ENCODE measurements at places on chromosomes 6 and 20.

- peak; percentile 15 for DNase-seq
These were observed 17.0 kb upstream of the ZNF318 start for GRCh38 chr6:43386492-43386891.

DNA sequence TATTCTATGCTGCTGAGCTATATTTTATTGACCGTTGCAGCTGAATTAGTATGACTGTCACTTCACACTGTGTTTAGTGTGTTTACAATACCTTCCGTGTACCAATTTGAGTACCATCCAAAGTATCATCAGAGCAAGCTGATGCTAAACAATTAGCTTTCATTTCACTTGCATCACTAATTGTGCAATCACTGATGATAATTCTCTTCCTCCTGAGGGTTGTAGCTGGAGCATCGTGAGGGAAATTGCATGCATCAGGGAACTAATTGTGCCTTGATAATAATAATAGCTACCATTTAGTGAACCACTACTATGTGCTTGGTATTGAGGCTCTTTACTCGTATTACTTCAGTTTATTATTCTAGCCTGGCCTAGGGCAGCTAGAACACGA lies 384.8 kb upstream of the SOX4 start:
- DNase-seq = no peak

DNA sequence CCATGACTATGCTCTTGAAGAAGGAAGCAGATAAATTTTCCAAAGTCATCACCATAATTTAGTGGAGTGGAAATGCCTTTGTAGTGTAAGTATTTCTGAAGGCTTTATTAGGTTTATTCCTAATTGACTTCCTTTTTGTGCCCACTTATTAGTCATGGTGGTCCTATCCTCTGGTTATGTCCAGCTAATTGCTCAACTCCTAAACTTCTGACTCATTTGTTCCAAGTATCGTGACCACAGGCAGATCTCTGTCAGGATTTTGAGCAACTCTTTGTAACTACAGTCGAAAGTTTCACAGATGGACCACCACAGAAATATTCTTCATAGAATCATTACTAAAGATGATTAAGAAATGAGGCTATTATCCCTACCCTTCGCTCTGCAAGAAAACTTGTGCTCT lies 315.6 kb upstream of the PTCHD4 start:
- no peak for DNase-seq

GRCh38 chr6:137399881-137400443 lies 94.2 kb downstream of the OLIG3 start:
- no peak for DNase-seq

DNA sequence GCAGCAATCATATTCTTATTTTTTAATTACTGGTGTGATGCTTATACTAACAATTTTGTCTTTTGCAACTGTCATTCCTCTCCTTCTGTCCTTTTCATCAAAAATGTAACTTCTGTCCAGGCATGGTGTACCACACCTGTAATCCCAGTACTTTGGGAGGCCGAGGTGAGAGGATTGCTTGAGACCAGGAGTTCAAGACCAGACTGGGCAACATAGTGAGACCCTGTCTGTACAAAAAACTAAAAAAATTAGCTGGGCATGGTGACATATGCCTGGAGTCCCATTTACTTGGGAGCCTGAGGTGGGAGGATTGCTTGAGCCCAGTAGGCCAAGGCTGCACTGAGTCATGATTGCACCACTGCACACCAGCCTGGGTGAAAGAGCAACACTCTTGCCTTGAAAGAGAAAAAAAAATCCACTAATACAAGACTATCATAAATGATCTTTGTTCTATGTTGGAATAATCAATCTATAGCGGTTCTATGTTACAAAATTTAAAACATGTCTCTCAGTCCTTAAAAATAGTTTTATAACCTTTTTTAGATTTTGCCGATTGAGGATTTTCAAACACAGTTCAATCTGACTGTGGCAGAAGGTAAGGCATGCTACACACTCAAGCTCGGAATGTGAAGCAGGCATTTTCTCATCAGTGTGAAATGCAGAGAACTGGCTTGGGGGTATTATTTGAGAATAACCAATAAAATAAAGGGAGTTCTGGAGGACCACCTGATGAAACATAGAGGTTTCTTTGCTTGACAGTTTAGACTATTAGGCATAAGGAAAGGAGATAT lies 70.4 kb downstream of the ENPP1 start:
- no peak for DNase-seq

Measured in NCI-H1105 (cell line).